ENCODE measurements at places on chromosomes 16 and 17.

DNA sequence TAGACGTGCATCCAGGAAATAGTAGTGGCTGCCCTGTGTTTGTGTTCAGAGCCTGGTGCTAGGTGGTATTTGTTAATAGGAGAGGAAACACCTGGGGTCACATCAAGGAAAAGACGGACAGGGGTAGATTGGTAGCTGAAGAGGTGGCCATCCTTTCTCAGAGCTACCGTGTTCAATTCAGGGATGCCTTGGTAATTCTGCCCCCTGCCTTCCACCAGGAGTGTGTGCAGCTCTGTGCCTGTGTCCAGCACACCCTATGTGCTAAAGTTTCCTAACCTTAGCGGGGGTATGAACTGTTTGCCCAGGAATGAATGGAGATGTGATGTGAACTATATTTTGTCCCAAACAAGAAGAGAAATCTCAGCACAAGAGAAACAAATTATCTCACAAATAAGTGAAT is 174.1 kb upstream of the MPHOSPH6 start:
- no peak for DNase-seq

DNA sequence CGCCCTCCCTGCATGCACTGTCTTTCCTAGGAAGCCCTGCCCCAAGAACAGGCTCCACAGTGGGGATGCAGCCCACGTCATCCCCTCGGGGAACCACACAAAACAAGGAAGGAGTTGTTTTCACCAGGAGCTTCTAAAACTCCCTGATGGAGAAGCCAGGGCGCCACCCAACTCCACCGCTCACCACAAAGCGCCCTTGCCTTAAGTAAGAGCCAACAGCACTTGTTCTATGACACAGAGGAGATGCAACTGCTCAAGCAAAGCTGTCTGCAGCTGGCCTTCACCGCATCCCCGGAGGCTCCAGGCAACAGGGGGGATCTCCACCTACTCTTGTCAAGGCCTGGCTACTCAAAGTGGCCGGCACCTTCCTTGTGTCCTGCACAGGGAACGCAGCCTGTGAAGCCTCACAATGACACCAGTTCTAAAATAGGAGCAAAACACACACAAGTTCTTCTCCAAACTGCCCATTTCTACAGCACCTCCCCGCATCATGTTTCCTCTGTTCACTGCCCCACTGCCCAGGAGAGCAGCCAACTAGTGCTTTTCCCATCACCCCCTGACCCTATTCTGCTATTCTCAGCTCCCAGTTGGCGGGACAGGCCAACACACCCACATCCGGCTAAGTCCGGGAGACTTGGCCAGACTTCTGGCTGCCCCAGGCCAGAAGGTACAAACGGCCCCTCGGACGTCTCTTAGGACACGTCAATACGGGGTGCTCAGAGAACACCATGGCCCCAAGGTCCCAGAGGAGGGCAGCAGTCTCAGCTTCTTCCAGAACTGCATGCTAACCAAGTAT is 24.2 kb downstream of the MPG start:
- DNase-seq, result no peak

- DNase-seq, result no peak
These were observed 5.2 kb downstream of the CISD3 start for GRCh38 chr17:38735161-38735997.

- DNase-seq, result no peak
These were observed 585 bp downstream of the MLKL start for GRCh38 chr16:74700116-74700437.

- DNase-seq, result no peak
These were observed 113.5 kb downstream of the NPIPB5 start for GRCh38 chr16:22624038-22624799.

DNA sequence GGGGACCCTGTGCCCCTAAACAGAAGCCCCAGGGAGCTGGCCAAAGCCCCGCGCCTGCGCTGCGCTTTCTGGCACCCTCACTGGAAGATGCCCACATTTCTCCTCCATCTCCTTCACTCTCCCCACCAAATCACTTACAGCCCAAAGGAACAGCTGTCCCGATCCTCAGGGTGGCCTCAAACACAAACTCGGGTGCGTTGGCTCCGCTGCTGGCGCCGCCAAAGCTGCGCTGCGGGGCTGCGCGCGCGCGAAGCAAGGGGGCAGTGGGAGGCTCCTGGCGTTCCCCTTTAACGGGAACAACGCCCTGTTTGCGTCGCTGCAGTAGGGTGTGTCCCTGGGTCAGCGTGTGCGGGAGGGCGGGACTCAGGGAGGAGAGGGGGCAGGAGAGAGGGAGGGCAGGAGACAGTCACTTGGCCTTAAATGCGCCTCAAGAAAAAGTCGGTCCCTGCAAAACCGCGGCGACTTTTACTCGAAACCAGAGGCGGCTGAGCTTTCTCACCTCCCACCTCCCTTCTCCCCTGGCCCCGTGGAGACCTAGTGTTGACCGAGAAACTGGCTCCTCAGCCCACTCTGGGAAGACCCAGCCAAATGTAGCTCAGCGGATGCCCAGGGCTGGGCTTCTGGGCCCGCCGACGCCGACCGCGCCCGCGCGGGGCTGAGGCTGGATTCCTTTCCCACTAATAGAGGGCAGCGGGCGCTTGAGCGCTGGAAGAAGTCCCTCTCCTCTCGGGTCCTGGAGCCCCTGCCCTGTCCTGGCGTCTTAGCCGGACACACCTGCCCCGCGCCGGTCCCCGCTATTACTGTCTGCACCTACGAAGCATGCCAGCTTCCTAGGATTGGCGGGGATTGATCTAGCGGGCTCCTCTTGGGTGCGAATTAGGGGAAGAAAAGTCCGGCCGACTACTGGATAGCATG is 2.6 kb downstream of the PMP22 start:
- DNase-seq, result peak; percentile 92

- no peak for DNase-seq
These were observed 656.6 kb downstream of the WWOX start for GRCh38 chr16:78755751-78756661.

DNA sequence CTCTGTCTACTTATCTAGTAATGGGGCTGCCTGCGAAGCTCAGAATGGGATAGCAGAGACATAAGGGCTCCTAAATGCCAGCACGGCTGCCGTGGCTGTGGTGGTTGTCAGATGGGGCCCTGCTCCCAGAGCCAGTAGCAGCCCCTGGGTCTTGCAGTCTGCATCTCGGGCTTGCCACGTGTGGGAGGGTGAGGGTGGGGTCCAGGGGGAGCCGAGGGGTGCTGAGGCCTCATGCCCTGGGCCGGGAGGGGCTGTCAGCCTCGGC is 88.8 kb upstream of the GSE1 start:
- no peak for DNase-seq

GRCh38 chr17:73759734-73760438 is 115.6 kb upstream of the SDK2 start:
- no peak for DNase-seq

GRCh38 chr17:78128551-78129350 is at the start of gene TMC6:
TMC6 (minus strand) TSS chr17:78128755; CDS start chr17:78126832, 1,923 bp downstream.
- DNase-seq, result no peak

GRCh38 chr16:50306287-50306686 is 39.9 kb downstream of the ADCY7 start:
- no peak for DNase-seq

DNA sequence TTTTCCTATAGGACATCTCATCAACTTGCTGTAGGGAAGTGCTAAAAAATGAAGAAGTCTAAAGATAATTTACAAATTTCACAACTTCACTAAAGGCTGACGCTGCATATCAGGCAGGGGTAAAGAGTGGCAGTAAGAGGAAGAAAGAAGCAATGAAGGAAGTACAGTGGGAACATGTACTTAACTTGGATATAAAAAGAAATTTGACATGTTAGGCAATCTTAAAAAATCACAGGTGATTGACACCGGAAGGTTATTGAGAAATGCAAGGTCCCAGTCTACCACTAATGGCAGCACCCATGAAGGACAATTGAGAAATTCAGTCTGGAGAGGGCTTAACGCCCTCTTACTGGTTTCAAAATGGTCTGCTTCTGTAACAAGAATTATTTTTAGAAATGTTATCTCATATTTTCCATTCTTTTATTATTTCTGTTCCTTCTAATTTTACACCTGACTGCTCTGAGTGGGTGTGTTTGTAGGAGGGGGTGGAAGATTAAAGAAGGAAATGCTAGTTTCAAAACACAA is 358.1 kb downstream of the KCNJ2 start:
- no peak for DNase-seq

GRCh38 chr16:66948134-66948836 is 12.8 kb upstream of the CES3 start:
- DNase-seq, result no peak

GRCh38 chr16:13379266-13379665 is 477.9 kb downstream of the SHISA9 start:
- no peak for DNase-seq

DNA sequence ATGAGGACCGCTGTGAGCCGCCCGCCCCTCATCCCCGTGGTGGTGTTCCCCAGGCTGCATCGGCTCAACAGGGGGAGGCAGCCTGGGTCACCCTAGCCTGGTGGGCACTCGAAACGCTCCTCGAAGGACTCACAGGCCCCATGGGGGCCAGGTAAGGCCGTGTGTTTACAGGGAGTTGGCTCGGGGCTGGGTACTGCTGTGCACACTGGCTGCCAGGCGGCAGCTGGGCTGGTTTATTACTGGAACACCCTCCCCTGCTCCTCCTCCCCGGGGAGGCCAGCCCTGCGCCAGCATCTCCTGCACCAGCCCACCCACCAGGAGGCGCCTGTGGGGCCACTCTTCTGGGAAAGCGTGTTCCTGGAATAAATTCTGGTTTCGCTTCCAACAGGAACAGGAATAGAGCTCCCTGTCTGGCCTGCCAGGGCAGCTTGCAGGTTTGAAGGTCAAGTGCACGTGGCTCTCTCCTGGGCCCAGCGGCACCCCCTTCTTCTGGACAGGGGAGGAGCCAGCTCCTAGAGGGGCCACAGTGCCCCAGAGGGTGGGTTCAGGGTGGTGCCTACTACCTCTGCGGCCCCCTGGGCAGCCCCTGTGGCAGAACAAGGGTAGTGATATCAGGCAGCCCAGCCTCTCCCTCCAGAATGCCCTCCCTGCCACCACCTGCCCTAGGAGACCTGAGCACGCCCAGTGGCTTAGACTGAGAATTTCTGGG is 11.3 kb downstream of the MCRIP1 start:
- no peak for DNase-seq

DNA sequence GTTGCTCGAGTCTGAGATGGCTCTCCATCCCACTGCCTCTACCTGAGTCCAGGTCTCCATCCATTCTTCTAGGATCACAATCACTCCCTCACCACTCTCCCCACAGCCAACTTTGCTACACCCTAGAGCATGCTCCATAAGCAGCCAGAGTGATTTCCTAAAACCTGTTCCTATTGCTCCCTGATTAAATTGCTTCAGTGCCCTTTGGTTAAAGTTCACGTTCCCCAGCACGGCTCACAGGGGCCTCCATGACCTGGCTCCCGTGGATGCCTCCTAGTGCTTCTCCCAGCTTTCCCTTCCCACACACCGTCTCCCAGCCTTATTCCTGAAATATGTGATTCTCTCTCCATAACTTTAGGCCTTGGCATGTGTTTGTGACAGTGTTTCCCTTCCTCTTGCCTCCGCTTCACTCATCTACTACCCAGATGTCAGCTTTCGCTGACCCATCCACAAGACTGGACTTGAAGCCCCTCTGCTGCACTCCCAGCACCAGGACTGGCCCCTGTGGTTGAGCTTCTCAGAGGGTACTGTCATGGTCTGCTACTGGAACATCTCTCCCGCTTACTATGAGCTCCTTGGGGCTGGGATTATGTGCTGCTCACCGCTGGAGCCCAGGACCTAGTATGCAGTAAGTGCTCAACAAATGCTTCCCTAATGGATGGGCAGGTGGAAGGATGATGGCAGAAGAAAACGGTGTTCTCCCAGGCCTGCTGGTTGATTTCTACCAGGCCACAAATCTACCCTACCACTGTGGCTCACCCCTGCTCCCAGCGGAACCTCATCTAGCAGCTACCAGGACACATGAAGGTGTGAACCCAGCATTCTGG is 17.9 kb downstream of the MYO18A start:
- no peak for DNase-seq

DNA sequence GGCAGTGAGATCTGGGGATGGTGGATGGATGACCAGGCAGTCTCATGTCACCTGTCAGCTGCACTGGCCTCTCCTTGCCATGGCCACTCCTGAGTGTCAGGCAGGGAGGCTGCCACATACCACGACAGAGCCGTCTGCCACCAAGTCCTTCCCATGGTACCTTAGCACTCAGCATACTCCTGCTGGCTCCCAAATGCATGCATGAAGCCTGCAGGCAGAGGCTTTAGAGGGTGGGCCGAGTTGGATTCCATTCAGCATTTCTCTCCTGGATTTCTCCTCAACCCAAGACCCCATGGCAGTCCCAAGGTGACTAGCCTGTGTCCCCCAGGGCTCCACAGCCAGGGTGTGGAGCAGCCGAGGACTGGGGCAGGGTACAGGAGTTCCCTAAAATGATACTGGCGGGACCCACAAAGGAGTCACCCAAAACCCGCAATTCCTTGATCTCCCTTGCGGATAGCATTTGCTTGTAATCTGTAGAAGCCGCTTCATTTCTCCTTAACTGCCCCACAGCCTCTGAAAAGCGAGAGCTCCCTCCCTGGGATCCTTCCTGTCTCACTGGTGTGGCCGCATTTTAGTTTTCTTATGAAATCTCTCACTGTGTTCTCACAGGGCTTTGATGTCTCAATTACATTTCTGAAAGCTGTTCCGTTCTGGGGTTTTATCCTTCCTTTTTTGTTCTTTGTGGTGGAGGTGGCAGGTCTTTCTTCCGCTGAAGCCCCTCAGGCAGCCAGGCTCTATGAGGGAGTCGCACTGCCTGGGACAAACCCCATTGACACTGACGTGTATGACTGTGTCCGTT is 141.4 kb downstream of the SOCS1 start:
- DNase-seq, result no peak

- DNase-seq, result peak; percentile 2
These were observed 22.9 kb downstream of the DHRS7C start for GRCh38 chr17:9768381-9768934.

DNA sequence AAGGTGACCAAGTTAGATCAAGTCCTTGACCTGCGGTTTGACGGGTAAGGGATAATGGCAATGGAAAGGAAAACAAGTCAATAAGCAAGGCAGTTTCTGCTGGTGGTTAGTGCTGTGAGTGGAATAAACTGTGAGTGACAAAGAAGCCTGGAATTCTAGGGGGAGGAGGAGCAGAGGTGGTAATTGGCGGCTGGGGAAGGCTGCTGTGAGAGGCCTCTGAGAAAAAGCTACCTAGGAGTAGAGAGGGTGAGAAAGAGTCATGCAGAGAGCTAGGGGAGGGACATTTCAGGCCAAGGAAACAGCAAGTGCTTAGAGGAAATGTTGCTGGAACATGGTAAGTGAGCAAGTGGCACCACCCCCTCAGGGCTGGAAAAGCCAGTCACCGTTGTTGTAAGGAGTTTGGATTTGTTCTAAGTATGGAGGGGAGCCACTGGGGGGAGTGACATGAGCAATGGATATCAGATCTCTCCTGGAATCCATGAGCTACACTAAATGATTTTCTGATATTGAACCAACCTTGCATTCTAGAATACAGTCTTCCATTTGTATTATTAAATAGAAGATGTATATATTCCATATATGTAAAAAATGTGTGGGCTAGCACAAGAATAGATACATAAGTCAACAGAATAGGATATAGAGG is 6.7 kb downstream of the NLRC3 start:
- DNase-seq, result no peak
